Stimulated activated CD8-positive, alpha-beta memory T cell treated with anti-CD3 and anti-CD28 coated beads, Interleukin-4, amount 100 ng/mL, for 1 hour (primary cell): ENCODE measurements at places on chromosomes 1 and 21.

- no peak for DNase-seq
Observed at GRCh38 chr1:58968360-58968952, 184.6 kb upstream of the JUN start.

GRCh38 chr1:208145167-208145566 is 99.0 kb downstream of the PLXNA2 start:
- no peak for DNase-seq

DNA sequence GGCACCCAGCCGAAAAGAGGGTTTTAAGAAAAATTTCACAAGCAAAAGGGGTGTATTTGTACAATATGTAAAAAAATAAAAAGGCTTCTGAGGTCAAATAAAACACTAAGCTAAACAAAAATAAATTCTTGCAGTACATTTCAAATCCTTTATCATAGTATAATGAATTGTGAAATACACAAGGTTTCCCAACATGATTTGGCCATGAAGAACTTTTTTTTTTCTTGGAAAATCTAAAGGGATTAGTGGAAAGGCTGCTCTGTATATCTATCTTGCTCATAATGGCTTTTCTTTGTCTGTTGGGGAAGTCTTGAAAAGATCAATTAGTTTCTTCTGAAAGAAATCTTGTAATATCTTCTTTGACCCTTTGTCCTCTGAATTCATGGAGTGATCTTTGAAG is 593.4 kb downstream of the PLPP3 start:
- no peak for DNase-seq

DNA sequence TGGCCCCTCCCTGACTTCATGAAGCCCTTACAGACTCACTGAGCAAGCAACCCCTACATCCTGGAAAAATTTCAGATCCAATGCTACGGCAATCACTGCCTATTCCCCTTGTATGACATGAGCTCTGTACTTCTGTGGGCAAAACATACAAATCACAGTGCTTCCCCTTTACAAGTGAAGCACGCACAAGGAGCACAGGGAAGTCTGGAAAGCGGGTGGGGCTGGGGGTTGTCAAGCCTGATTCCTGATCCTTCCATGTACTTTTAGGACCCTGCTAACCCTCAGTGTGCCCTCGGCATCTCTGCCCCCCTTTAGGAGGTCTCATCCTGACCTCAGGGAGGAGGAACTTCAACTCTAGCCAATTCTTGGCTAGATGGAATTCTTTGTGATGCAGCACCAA is 405.7 kb upstream of the POU3F1 start:
- DNase-seq, result no peak

DNA sequence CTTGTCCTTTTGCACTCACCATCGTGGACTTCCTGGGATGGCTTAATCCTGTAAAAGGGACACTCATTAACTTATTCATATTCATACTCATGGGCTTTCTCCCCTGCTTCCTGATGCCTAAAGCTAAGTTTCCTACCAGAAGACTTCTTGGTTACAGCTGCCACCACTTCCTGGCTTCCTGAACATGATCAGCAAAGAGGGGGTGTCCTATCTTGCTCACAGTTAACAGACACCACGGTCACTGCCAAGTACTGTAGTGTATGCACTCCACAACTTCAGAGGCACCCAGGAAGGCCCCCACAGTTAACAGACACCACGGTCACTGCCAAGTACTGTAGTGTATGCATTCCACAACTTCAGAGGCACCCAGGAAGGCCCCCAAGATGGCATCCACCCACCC is 177.8 kb downstream of the SIPA1L2 start:
- DNase-seq, result no peak

DNA sequence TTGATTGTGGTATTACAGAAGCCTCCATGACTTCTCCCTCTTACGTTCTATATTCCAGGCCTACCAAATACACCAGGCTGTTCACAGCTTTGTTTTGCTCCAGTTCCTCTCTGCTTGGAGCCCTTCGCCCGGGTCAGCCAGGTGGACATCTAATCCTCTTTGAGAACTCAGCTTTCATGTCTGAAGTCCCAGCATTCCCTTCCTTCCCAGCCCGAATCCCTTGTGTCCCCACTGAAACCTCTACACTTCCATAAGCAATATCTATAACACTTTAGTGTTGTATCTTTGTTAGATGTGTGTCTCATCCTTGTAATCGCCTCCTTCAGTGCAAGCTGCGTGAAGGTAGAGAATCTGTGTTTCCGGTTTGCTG is 1.9 kb downstream of the RNF11 start:
- DNase-seq, result no peak

GRCh38 chr1:53043271-53043670 is 18.7 kb upstream of the PODN start:
- no peak for DNase-seq

DNA sequence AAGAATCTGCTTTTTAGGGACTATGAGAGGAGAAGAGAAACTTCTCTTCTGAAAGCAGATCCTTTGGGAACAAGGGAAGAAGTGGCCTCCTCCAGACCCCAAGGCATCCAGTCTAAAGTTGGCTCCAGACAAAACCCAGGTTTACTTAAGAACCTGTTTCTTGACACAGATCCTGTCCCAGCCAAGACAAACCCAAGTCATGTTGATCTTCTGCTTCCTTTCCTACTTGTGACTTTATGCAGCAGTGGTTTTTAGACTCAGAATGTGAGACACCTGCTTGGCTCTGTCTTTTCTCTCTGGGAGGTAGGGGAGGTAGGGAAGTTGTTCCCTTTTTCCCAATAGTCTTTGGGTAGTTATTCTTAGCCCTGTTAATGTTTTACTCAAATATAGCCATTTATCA is 38.3 kb downstream of the ELAPOR1 start:
- DNase-seq, result no peak

GRCh38 chr1:200665861-200666260 is 3.8 kb downstream of the DDX59 start:
- no peak for DNase-seq

- DNase-seq, result no peak
Observed at GRCh38 chr1:153271711-153272110, 12.2 kb downstream of the LORICRIN start.

DNA sequence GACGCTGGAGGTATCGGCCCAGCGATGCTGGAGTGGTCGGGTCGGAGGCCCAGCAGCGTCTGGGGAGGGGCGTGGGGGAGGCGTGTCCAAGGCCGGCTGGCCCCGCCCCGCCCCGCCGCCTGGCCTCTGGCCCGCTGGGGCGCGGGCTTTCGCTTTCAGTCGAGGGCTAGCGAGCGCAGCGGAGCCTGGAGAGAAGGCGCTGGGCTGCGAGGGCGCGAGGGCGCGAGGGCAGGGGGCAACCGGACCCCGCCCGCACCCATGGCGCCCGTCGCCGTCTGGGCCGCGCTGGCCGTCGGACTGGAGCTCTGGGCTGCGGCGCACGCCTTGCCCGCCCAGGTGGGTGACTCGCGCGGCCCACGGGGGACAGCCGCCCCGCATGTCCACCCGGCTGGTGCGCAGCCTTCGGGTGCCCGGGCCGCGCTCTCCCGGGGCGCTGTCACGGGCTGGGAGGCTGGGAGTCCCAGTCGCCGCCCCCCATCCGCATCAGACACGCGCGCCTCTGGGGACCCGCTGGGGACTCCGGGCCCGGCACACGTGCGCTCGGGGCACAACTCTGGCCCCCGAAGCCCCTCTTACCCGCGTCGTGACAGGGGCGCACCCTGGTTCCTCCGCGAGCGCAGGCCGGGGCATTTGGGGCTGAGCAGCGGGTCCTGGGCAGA is at the start of gene TNFRSF1B:
TNFRSF1B (plus strand) TSS at position 158 of the 659 bp plus-strand sequence; CDS start at position 259, 101 bp downstream.
- DNase-seq, result peak; percentile 48

DNA sequence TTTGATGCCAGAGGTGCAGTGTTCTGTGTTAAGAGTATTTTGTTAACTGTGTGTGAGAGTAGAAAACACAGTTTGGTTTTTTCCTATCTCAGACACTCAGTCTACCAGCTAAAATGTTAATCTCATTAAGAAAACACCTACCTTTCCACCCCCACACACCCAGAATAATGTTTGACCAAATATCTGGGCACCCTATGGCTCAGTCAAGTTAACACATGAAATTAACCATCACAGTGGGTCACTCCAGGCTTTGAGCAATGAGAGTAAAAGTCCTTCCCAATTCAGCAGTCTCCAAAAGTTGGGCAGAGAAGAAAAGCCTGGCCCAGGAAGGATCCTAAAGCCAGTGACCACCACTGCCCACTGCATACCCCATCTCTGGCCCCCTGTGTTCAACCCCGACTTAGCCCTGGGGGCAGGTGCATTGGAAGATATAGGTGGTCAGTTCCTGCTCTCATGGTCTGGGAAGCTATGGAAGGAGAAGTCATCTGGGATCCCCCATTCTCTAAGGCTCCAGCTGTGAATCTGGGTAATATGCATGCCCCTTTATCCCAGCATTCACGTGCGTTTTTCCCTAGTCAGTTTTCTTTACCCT is 50.2 kb upstream of the CSF3R start:
- DNase-seq, result no peak

DNA sequence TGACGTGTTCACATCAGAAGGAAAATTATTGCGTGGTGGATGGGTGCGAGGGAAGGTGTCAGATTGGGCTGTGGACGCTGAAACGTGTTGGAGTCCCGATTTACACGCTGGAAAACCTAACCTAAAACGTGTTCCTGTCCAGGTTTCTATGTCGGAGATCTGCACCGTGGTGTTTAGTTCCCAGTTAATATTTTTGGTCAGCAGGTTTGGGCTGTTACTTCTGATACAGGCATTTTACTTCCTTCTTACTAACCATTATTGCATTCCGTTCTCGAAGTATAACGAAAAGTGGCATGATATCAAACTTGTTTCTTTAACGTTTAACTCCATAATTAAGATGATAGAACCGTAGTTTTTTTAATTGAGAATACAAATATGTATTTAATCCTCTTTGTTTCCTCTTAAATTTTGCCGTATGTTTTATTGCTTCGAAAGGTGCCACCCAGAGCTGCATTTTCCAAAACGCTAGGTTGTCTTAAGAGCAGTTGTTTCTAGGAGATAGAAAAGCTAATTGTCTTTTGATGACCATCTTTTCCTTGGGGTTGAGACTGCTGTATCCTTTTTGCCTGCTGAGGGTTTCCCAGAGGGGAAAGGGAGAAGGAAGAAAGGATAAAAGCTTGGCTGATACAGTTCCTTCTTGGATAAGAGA is 1.3 kb downstream of the ADARB1 start:
- DNase-seq, result no peak

- DNase-seq, result no peak
Observed at GRCh38 chr1:160743266-160743665, 4.2 kb downstream of the SLAMF7 start.

- DNase-seq, result no peak
Observed at GRCh38 chr21:42579456-42580075, 65.9 kb downstream of the SLC37A1 start.

GRCh38 chr1:175373786-175374623 is 181.4 kb upstream of the KIAA0040 start:
- DNase-seq, result no peak

GRCh38 chr1:84297546-84298244 is 3.8 kb upstream of the SAMD13 start:
- DNase-seq, result no peak

DNA sequence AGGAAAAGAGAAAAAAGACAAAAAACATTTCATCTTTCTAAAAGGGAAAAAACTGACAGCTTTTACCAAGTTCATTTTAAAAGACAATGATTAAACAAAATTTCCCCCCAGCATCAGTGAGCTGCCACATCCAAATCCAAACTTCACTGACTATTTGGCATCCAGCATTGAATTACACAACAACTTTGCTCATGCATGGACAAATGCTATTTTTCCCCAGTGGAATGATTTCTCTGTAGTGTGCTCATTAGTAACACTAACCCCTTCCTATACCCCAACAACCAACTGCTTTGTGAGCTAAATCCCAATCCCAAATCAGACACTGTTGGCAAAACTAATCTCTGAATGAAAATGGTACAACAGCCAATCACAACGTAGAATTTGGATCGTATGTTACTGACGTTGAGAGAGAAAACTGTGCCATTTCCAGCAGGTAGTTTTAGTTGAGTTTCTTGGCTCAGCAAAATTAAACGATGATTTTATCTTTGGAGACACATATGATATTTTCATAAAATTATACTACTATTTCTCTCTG is 37.9 kb downstream of the PIK3R3 start:
- no peak for DNase-seq

DNA sequence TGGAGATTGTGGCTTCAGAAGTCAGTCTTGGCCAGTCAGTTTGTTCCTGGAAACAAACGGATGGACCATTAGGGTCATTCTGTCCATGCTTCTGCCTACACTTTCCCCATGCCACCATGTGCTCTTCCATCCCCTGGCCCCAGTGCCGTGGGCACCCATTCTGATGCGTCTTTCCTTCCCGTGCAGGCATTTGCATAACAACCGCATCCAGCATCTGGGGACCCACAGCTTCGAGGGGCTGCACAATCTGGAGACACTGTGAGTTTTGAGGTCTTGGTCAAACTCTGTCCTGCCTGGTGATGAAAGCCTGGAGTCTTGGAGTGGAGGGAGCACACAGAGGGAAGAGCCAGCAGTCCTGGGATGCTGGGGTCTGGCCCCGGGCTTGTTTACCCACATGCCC is 61.1 kb downstream of the UBE2T start:
- no peak for DNase-seq
